Spleen (tissue), 13 donors: ENCODE measurements at places on chromosomes 7 and 10. TPM values are rescaled to one million over a fixed set of nuclear protein-coding genes. Genes with fewer than 3 reads are reported as not detected.

The HTR5A gene
- polyA plus RNA-seq = not detected

The BMPER gene
- polyA plus RNA-seq = 0.14 TPM

The CPA5 gene
- polyA plus RNA-seq = 3.6 TPM

The TWIST1 gene
- polyA plus RNA-seq = not detected

The OIT3 gene
- 3.8 TPM for polyA plus RNA-seq

- no peak for DNase-seq
These were observed 208.5 kb upstream of the NRP1 start for GRCh38 chr10:33542752-33543505.

DNA sequence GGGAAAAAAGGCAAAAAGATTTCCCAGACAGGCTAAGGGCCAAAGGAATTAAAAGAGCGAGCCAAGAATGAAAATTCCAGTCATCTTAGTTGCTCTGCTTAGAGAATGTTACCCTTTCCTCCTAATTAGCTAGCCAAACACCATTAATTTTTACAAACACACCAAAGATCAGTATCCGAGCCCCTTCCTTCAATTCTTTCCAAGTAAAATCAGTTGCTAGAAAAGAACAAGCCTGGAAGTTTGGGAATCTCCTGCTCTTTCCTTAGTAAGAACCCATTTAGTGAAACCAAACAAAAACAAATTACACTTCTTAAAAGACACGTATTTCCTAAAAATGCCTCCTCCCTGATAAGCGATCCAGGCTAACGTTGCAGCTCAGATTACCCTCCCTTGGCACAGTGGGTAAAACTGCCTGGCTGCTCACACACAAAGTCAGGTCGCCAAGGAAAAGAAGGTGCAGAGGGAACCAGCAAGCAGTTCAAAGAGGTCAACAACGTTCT lies 57.1 kb upstream of the ABLIM1 start:
- no peak for DNase-seq

DNA sequence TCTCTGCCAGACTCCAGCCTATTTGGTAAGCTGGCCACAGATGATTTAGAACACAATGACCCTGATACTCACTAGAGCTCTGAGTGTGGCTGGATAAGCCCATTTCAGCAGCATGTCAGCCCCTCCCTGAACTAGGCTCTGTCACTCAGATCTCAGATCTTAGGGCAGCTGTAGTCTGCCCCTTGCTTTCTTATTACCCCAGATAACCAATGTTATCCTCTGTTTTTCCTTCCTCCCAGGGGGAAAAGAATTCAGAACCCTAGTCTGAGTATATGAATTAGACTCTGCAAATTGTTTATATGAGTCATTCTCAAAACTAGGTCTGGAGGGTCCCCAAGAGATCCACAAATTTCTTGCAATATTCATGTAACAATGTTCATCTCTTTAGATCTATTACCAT lies 286.2 kb downstream of the KCNMA1 start:
- no peak for DNase-seq

DNA sequence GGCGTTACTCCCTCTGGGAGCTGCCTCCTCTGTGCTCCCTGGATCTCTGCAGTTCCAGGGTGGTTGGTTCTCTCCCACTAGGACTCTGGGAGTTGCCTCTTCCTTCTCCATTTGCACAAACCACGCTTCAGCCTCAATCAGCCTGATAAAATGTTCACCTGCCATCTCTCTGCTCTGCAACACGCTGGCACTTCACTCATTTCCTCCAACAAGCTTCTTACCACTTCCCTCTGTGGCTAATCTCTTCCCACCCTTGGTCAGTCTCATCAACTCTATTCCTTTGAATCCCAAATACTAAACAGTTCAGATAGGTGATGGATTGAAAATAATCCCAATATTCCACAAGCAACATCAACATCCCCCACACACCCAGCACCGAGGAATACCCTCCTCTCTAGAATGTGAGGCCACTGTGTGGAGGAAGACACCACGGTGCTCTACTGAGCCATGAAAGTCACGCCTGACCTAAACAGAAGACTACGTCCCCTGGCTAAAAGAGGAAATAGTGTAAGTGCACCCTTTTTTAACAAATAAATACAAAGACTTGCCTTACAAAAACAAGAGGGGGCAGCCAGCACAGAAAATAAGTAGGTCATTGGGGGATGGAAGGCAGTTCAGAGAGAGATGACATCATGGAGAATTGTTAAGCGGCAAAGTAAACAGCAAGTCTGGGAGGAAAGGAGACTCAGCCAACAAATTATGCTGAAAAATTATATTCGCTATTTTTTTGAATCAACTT lies 1.9 kb upstream of the FAM170B start:
- no peak for DNase-seq

DNA sequence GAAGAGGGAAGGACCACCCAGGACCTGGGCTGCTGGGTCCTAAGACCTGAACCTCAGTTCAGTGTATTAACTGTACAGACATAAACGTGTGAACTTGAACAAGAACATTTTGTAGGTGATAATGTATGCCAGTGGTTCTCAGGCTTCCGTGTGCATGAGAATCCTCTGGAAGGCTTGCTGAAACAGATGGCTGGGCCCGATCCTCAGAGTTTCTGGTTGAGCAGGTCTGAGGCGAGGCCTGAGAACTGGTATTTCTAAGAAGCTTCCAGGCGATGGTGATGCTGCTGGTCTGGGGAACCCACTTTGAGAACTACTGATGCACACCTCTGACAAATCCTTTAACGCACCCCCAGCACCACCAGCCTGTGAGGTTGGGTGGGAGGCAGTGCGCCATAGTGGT lies 70.4 kb downstream of the CDH23 start:
- no peak for DNase-seq

DNA sequence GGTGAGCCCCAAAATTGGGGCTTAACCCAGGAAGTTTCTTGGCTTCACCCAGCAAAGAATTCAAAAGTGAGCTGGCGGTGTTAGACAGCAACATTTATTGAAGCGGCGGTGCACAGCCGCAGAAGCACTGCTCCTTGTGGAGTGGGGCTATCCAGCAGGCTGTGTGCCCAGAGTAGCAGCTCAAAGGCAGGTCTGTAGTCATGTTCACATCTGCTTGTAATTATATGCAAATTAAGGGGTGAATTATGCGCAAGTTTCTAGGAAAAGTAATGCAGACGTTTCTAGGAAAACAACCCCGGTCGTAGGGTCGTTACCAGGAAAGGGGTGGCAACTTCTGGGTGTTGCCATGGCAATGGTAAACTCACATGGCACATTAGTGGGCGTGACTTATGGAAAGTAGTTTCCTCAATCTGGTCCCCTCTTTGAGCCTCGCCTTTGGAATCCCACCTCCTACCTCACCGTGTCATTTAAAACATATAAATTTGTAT lies 13.7 kb upstream of the KBTBD2 start:
- DNase-seq = no peak

DNA sequence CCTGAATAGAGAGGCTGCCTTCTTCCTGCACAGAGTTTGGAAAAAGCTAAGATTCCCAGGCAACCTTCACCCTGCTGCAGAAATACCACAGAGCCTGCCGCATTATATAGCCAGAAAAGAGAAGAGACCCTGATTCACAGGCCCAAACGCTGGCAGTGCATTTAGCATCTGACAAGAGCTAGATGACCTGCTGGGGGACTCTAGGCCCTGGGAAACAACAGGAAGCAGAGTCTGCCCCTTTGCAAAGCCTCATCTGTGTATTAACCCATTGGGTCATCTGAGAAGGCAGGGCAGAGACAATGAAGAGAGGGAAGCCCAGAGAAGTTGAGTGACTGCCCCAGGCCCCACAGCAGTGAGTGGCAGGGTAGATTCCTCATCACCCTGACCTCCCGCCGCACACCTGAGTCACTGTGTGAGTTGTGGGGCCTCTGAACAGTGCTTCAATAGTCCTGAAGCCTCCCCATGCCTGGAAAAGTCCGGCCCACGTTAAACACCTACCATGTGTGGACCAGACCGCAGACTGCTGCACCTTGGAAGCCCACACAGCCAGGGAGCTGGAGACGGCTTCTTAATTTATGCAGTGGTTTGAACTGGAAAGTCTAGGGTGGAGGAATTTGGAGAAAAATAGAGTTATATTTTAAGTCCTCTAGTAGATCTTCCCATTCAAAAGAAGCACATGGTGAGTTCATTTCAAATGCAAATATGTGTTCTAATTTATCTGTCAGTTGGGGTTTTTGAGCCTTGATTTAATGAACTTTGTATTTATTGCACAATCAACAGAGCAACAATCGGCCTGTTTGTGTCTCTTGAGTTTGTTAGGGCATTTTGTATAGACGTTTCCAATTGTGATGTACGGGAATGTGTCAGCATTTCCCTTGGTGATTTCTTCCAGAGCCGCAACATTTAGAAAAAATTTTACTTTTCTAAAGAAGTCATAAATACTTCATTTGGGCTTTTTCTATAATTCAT lies 80.4 kb upstream of the GPR26 start:
- DNase-seq = no peak

DNA sequence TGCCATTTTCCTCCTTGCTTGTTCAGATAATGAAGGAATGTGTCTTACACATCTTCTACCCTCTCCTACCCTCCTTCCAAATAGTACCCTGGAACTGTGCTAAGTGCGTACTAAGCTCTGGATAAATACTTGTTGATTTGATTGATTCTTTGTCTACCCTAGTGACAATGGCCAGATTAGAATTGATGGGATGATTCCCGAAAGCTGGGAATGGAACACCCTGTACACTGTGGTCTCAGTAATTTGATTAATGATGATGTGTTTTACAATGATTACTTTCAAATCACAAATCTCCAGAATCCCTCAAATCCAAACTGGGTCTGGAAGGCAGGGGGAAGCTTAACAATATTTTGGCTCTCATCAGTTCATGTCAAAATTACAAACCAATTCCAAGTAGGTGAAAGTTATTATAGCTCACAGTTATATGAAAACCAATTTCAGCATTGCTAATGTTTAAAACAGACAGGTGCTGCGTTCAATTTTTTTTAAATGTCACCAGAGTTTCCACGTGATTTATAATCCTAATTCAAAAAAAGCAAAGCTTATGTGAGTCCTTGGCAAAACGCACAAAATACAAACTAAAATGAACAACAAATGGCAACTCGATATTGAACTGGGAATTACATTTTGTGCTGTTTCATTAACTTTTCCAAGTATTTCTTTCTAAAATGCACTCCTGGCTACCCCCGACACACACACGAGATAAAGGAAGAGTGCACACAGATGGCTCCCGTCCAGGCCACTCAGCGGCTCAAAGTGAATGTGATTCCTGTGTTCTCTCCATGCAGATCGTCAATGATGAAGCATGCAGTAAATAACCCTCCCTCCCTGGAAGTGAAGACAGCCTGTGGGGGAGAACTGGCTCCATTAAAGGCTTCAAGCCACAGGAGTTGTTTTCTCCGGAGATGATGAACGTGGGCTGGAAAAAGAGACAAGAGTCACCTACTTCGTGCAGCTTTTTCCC lies 21.7 kb upstream of the ADRB1 start:
- DNase-seq = no peak

DNA sequence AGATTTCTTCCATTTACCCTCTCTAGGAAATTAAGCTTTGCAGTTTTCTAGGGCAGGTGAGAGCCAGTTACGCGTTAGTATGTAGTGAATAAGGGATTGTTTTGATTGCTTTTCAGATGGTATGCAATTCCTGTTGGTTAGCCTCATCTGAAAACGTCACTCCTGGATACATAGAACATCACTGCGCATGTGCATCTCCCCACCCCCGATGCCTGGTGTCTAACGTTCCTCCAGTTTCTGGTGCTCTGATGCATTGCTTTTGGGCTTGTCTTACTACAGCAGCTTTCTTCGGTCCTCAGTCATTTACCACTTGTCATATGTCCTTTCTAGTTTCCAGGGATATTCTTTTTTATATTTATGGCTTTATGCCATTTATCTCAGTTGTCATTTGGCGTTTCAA lies 22.5 kb downstream of the MLLT10 start:
- DNase-seq = no peak

DNA sequence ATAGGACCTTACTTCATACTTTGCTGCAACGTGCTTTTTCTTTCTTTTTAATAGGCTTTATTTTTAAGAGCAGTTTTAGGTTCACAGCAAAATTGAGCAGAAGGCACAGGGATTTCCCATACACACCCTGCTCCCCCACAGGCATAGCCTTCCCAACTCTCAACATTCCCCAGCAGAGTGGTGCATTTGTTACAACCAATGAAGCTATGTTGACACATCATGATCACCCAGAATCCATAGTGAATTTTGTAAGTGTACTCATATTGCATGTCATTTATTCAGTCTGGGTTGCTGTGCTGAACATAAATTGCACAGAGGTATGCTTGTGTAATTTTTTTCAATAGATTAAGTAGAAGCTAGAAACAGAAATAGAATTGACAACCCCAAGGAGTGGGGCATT lies 327.3 kb downstream of the INHBA start:
- no peak for DNase-seq

DNA sequence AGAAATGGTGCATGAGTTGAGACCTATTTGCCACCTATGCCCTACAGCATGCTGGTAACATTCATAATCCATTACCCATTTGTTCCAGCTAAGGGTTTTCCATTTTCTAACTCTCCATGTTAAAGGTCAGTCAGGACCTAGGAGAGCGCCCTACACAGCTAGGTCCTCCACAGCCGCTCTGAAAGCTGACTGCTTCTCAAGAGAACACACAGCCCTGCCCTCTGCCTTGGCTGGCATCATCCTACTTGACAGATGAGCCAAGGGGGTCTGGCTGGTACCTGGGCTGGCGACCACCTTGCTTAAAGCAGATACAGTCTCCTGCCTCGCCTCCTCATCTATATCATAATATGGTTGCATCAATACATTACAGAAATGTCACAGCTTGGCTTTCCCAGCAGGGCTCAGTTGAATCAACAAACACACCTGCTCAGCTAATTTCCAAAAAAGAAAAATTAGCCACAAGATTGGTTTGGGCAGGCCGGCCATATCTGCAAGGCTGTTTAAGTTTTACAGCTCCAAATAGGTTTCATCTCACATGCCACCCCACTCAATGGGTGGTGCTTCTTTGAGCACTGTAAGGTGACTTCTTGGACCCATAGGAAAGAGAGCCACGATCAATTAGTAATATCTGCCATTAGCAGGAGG lies 17.3 kb downstream of the TLL2 start:
- DNase-seq = no peak

- no peak for DNase-seq
These were observed 27.7 kb downstream of the CRCP start for GRCh38 chr7:66142334-66142733.

GRCh38 chr7:89377219-89377618 lies 581.7 kb upstream of the TEX47 start:
- DNase-seq = no peak

GRCh38 chr7:81736091-81736490 lies 33.8 kb downstream of the HGF start:
- DNase-seq = no peak

- DNase-seq = no peak
These were observed 655 bp downstream of the LMTK2 start for GRCh38 chr7:98107313-98107721.
